ENCODE measurements at places on chromosomes 5 and 9.

- DNase-seq: peak; percentile 27
Measured at GRCh38 chr9:110152704-110153374, 55.1 kb downstream of the C9orf152 start.

DNA sequence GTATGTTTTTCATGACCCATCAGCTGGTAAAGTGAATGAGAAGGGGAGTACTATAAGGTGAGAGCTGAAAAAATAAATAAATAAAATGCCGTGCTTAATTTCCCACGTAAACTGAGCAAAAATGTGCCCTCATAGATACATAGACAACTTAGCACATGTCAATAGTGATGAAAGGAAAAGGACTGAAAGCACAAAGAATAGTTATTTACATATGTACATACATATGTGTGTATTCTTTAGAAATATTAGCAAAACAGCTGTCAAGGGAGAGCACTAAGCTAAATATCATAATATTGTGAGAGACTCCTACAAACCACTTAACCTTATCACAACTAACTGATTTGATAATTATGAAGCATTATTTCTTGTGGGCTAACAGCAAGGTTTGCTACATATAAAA is 213.6 kb upstream of the FTMT start:
- no peak for DNase-seq

GRCh38 chr5:52469835-52470234 is 317.9 kb upstream of the ITGA1 start:
- DNase-seq: no peak

- DNase-seq: no peak
Measured at GRCh38 chr5:117953272-117953671, 1035.1 kb downstream of the DTWD2 start.

GRCh38 chr5:52376592-52376991 is 411.1 kb upstream of the ITGA1 start:
- DNase-seq: no peak

GRCh38 chr5:74763504-74763903 is 3.4 kb downstream of the GFM2 start:
- DNase-seq: no peak

- no peak for DNase-seq
Measured at GRCh38 chr9:106156465-106156864, 462.1 kb downstream of the TMEM38B start.

DNA sequence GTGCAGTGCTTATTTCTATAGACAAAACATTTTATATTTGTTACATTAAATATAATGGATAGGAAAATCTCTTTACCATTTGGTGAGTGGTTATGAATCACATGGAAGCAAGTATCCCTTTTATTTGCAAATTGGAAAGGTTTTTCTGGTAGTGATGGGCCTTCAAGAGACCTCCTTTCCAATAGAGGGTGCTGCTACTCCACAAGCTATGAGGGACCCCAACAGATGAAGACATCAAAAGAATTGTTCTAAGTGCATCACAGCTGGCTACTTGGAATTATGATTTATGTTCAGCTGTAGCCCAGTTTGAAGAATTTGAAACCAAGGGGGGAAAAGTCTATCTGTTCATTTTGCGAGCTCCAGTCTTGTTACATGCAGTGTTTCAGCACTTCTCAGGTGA is 493.7 kb upstream of the SGCD start:
- DNase-seq: no peak

- no peak for DNase-seq
Measured at GRCh38 chr5:14699807-14700400, 35.4 kb downstream of the OTULIN start.

DNA sequence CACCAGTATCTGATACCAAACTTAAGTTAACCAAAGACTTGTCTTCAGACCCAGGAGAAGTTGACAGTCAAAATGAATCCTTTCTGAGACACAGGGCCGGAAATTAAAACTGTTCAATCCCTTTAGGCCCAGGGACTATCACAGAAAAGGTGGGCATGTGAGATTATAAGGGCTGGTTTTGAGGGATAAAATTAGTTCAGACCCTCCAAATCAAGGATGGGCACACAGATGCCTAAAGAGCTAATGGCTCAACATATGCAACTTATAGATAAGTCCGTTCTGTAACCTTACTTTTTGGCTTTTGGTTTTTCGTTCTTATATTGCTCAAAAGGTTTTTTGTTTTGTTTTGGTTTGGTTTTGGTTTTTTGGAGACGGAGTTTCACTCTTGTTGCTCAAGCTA is 129.6 kb upstream of the ABCA1 start:
- no peak for DNase-seq

All from HCT116 (cell line).